Cardiac fibroblast (primary cell): ENCODE measurements at places on chromosomes 11 and 22.

- no peak for DNase-seq
These were observed 109.3 kb upstream of the SNX19 start for GRCh38 chr11:131025421-131026125.

DNA sequence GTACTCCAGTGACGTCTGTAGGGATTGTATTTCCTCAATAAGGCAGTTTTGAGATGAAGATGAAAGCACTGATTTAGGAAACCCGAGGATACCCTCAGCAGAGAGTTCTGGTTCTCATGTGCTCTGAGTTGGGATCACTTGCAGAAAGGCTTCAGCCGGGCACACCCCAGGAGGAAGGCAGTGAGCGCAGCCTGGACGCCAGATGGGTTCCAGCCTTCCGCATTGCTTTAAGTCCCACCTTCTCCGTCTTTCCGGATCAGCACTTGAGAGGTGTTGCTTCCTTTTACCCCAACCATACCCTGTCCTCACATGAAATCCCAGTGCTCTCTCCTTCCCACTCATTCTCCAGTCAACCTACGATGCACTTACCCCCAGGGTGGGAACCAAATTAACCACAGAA, 239.5 kb upstream of the CADM1 start:
- no peak for DNase-seq

DNA sequence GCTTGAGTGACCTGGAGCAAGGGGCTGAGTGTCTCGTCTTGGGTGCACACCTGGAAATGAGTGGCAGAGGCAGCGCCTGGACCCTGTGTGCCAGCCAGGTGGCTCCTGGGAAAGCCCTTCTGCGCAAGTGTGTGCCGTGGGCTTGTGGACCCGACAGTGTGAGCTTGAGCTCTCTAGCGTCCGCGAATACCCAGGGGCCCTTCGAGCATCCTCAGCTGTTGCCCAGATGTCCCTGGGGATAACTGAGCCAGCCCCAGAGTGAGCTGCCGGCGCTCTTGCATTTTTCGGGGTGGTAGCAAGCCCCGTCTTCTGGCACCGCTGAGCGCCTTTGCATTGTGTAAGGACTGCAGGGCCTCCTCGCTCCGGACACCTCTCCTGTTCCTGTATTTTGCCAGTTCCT, 399.2 kb downstream of the TBC1D22A start:
- DNase-seq = no peak

DNA sequence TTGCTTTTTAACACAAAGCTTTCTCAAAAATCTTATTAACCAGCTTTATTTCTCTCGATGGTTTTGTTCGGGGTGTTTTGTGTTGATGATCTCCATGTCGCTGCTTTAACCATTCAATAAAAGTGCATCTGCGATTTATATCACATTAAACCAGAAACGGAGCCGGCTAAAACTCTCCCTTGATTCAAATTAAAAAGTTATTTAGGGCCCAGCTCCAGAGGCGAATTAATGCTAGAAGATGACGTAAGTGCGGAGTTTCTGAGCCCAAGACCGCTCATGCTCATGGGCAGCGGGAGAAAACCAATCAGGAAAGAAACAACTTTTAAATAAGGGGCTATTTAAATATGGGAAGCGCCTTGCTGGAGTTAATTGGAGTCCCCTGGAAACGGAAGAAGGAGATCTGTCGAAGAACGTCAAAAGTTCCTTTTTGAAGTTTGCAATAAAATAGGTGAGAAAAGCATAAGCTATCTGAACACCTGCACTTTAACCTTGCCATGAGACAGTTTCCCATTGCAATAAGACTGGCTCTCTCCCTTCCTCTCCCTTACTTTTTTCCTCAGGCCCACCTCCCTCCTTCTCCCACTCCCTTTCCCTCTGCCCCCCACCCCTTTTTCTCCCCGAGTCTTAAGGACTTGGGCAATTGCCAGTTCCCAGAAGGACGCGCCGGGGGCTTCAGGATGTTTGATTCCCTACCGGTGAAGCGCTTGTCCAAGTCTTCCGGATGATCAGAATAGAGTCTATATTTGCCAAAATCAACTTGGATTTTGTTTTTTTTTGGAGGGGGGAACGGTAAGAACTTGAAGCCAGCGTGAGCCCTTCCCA, 1.9 kb upstream of the DBX1 start:
- no peak for DNase-seq

DNA sequence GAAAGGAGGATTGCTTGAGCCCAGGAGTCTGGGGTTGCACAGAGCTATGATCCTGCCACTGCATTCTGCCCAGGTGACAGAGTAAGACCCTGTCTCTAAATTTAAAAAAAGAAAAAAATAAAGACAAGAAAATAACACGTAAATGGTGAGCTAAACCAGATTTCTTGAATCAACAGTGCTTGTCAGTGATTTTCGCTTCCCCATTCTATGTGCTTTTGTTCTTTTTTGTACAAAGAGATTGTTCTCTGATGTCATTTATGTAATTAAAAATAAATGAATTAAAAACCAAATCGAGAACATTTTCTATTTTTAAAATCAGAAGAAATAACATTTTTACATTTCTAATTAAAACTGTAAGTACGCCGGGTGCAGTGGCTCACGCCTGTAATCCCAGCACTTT, 19.8 kb upstream of the SLC29A2 start:
- no peak for DNase-seq
